ENCODE measurements at places on chromosomes 12 and 14. TPM values are rescaled to one million over a fixed set of nuclear protein-coding genes. Genes with fewer than 3 reads are reported as not detected.

Gene TEAD4
- 34.2 TPM for total RNA-seq

GRCh38 chr14:28780843-28781820 is 14.5 kb downstream of the FOXG1 start:
- peaks cover 47% of the 10 kb centered on the region for H3K27me3 ChIP-seq
- no peak overlapping the region for H3K4me3 ChIP-seq
- no peak for DNase-seq
- no peaks in the 10 kb centered on the region for H3K36me3 ChIP-seq
- no peak overlapping the region for H3K27ac ChIP-seq

GRCh38 chr12:107053709-107054108 is 39.6 kb downstream of the CRY1 start:
- H3K27ac ChIP-seq: no peak overlapping the region
- no peaks in the 10 kb centered on the region for H3K27me3 ChIP-seq
- H3K4me1 ChIP-seq: peaks cover 10% of the 10 kb centered on the region
- DNase-seq: no peak
- no peaks in the 10 kb centered on the region for H3K36me3 ChIP-seq
- H3K4me3 ChIP-seq: no peak overlapping the region

DNA sequence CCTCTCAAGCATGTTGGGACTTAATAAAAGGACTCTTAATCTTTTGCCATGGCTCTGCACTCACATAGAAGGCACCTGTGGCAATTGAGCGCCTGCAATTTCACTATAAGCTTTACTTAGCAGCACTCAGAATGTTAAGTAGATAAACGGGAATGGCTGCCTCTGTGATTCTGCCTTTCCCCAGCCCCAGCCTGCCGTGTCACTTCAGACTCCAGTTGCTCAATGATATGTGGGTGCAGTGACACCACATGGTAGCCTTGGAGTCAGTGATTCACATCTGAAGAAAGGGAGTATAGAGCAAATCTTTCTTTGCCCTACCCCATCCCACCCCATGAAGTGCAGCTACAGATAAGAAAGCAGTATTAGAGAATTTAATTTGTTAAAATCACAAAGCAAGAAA is 96.1 kb downstream of the ZFC3H1 start:
- no peak overlapping the region for H3K27ac ChIP-seq
- no peaks in the 10 kb centered on the region for H3K27me3 ChIP-seq
- no peaks in the 10 kb centered on the region for H3K4me1 ChIP-seq

DNA sequence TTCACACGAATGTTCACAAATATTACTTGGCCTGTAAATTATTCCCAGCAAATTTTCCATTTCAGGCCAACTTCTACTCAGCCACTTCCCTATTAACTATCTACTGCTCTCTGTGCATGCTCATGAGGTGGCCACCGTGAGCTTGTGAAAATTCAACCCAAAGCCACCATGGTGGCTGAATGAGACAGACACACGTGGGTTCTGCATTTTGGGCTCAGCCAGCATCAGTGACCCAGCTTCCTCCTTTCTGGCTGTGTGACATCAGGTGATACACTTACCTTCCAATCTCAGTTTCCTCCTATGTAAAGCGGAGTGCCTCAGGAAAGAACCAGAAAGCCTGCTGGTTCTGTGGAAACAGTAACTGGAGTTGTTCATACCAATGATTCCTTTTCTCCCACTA is 175.8 kb downstream of the FOXN3 start:
- no peaks in the 10 kb centered on the region for H3K4me1 ChIP-seq
- no peaks in the 10 kb centered on the region for H3K27me3 ChIP-seq
- no peaks in the 10 kb centered on the region for H3K36me3 ChIP-seq

DNA sequence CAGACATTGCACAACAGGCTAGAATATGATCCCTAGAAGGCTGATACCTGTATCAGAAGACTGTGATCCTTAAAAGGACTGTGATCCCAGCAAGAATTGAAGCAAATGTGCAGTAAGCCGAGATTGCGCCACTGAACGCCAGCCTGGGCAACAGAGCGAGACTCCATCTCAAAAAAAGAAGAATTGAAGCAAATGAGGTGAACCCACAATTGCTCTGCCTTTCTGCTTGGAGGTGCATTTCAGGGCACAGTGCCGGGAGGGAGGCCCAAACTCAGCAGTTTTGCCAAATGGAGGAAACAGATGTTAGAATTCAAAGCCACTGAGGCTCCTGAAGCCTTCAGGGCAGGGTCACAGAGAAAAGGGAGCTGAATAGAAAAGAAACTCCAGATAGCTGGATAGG is 61.1 kb upstream of the COCH start:
- no peak overlapping the region for H3K27ac ChIP-seq
- H3K4me3 ChIP-seq: no peak overlapping the region

GRCh38 chr14:66152747-66153146 is 333.4 kb upstream of the CCDC196 start:
- H3K4me3 ChIP-seq: no peak overlapping the region
- no peaks in the 10 kb centered on the region for H3K36me3 ChIP-seq

DNA sequence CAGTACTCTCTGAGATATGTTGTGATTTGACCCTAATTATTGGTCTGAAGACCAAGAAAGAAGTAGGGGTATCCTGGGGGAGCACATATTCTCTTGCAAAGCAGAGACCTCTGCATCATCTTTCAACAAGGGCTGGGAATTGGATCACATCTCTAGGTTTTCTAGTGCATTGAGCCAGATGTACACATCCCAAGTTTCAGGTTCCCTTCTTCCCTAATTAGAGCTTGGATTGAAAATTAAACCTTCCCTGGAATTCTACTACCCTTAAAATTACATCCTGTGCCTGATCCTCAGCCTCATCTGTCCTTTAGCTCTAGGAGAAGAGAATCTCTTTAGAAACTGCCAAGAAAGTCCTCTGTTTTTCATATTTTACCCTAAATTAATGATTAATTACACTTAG is 839.6 kb downstream of the SLC6A15 start:
- no peaks in the 10 kb centered on the region for H3K36me3 ChIP-seq
- H3K4me1 ChIP-seq: no peaks in the 10 kb centered on the region
- no peak for DNase-seq
- H3K4me3 ChIP-seq: no peak overlapping the region
- no peak overlapping the region for H3K27ac ChIP-seq
- no peaks in the 10 kb centered on the region for H3K27me3 ChIP-seq

- H3K4me3 ChIP-seq: no peak overlapping the region
- peaks cover 5% of the 10 kb centered on the region for H3K36me3 ChIP-seq
- H3K27ac ChIP-seq: no peak overlapping the region
- H3K27me3 ChIP-seq: no peaks in the 10 kb centered on the region
- DNase-seq: no peak
Measured at GRCh38 chr14:77574446-77575115, 41.9 kb downstream of the SPTLC2 start.

DNA sequence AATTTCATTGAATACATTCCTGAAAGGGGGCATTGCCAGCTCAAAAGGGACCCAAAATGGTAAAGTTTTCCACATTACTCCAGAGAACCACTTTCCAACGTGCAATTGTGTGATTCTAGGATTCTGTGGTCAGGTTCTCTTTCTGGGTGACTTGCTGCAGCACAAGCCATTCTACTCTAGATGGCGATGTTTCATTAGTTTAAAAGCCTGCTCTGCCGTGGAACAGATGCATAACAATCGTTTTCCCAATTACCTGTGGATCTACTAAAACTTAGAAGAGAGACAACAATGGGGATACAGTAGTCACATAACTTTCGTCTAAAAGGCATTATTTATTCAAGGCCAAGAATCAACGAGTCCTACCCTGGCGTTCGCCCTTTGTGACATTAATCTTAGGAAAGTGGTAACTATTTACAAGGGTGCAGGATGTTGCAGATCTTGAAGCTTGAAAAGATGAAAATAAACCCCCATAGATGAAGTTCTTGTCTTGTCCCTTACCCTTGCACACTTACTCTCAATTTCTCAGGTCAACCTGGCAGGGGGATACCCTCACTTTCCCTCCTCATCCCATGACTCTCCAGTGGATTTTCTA is 400.9 kb downstream of the SNAPC1 start:
- H3K4me3 ChIP-seq: no peak overlapping the region
- H3K27me3 ChIP-seq: peaks cover 52% of the 10 kb centered on the region
- H3K36me3 ChIP-seq: no peaks in the 10 kb centered on the region
- peak; percentile 23 for DNase-seq
- no peaks in the 10 kb centered on the region for H3K4me1 ChIP-seq

DNA sequence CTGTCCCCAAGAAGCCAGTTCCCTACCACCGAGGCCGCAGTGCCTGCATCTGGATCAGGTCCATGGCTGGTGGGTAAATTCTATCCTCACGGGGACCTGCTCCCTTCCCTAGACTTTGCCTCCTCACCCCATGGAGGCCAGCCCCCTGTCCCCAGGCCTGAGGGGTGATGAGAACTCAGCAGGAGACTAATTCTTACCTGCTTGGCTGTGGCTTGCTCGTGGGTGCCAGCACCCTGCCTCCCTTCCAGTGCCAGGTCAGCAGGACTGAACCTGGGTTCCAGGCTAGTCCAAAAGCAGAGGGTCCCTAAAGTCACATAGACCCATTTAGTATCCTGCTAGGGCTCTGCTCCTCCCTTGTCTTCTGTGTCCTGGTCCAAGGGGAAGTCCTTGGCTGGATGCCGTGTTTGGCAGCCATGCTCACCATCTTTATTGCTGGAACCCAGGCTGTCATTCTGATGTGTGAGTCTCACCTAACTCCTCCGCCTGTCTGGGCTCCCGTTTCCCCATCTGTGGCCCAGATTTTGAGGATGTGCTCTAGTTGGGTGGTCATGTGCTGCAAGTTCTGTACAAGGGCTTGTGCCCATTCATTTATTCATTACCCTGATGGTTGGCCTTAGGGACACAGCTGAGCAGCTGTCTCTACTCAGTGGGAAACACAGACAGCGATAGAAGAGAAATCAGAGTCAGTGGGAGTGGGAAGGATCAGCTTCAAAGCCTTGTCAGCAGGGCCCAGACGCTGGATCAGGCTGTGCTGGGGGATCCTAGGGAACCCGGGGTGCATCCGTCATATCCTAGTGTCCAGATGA is 949 bp downstream of the PLBD2 start:
- no peaks in the 10 kb centered on the region for H3K27me3 ChIP-seq
- no peak overlapping the region for H3K27ac ChIP-seq
- peaks cover 13% of the 10 kb centered on the region for H3K4me1 ChIP-seq
- DNase-seq: no peak

DNA sequence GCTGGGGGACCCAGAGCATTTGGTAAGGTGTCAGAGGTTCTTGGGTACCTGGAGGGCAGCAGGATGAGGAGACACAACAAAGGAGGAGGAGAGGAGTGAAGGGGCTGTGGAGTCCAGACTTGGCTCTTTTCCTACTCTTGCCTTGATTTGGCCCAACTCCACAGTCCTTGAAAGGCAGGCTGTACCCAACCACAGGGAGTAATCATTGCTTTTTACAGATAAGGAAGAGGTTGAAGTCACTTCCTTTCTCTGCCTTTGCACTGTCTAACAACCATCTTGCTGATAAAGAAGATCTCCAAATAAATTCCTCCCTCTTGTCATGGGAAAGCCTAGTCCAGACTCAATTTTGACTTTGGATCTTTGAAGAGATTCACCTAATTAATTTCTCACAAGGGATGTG is 226.8 kb upstream of the HMGA2 start:
- peaks cover 58% of the 10 kb centered on the region for H3K4me1 ChIP-seq
- no peak overlapping the region for H3K4me3 ChIP-seq
- no peaks in the 10 kb centered on the region for H3K27me3 ChIP-seq
- no peak overlapping the region for H3K27ac ChIP-seq
- peaks cover 4% of the 10 kb centered on the region for H3K36me3 ChIP-seq
- DNase-seq: no peak
